Stimulated activated CD8-positive, alpha-beta memory T cell treated with anti-CD3 and anti-CD28 coated beads, Interleukin-7, amount 100 ng/mL, for 24 hours (primary cell): ENCODE measurements at places on chromosomes 16 and 17.

GRCh38 chr17:81488276-81488860, 24.2 kb downstream of the ACTG1 start:
- DNase-seq: no peak

DNA sequence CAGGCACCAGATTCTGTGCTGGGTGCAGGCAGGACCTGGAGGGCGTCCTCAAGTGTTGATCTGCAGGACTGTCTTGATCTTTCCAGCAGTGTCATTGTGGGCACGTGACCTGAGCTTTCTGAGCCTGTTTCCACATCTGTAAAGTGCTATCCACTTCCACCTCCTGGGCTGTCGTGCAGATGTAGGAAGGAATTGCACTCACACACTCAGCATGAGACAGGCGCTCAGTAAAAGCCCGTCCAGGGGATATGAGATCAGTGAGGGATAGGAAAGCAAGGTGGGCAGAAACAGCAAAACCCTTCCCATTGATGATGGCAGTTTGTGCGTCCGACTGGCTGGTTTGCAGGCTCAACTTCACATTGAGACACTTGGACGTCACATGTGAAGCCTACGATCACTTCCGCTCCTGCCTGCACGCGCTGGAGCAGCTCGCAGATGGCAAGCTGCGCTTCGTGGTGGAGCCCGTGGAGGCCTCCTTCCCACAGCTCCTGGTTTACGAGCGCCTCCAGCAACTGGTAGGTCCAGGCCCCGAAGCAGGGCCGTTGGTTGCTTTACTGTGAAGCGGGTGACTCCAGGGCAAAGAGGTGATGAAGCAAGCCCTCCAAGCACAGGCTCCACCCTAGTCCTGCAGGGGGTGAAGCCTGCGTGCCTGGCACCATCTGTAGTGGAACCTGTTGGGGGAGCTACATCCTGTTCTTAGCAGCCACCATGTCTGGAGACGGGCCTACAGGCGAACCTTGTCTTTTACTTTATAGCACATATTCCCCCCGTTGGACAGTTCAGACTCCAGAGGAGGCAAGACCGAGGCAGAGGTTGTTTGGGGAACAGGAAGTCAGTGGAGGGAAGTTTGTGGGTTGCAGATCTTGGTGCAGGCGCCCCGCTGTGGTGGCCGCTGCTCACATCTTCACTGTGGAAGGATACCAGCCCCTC, 23.0 kb downstream of the METTL22 start:
- DNase-seq: no peak

GRCh38 chr16:85167589-85168537, 55.6 kb upstream of the CIBAR2 start:
- no peak for DNase-seq

DNA sequence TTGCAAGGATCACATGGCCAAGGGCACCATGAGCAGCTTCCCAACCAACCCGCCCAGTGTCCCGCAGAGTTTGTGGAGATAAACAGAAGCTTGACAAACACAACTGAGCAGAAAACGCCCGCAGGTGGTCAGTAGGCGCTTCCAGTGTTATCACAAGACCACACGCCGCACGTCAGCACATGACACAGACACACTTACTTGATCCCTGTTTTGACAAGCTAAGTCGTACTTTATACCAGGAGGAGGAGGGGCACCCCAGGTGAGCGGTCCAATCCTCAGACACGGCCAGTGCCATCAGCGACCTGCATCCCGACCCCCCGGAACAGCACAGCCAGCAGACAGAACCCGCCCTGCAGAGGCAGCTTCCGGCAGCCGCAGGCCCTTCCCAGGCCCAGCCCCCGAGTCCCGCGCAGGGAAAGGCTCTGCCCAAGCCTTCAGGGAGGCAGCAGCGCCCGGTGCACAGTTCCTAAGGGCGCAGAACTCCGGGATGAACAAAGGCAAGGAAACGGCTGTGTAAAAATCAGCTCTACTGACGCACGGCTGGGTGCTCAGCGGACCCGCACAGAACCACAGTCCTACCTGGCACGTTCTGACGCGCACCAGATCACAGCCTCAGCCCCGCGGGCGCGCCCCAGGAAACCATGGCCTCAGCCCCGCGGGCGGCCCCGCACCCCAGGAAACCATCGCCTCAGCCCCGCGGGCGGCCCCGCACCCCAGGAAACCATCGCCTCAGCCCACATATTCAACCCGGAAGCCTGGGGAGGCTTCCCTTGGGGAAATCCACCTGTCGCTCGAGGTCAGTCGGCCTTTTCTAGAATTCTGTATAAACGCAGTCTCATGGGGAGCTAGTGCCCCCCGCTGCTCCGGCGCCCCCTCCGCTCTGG, 27.8 kb downstream of the AXIN1 start:
- no peak for DNase-seq

DNA sequence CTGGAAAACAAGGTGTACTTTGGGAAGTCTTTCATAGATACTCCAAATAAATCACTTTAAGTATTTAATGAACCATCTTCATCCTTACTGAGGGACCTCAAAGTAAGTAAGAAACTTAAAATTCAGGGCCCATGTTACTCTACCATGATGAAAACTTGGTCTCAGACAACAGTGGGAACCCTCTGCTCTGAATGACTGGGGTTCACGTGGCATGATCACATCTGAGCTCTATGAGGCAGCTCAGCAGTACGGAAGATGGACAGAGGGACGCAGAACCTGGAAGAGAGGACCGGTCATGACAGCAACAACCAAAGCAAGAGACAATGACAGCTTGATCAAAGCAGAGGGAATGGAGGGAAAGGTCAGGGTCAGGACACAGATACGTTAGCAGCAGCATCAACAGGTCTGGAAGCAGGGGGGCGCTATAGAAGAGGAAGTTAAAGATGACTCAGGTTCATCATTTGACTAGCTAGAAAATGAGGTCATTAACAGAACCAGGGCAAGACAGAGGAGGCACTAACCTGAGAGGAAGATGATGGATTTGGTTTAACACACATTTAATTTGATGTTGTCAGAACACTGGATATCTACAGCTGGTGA, 9.5 kb downstream of the XPO6 start:
- no peak for DNase-seq

DNA sequence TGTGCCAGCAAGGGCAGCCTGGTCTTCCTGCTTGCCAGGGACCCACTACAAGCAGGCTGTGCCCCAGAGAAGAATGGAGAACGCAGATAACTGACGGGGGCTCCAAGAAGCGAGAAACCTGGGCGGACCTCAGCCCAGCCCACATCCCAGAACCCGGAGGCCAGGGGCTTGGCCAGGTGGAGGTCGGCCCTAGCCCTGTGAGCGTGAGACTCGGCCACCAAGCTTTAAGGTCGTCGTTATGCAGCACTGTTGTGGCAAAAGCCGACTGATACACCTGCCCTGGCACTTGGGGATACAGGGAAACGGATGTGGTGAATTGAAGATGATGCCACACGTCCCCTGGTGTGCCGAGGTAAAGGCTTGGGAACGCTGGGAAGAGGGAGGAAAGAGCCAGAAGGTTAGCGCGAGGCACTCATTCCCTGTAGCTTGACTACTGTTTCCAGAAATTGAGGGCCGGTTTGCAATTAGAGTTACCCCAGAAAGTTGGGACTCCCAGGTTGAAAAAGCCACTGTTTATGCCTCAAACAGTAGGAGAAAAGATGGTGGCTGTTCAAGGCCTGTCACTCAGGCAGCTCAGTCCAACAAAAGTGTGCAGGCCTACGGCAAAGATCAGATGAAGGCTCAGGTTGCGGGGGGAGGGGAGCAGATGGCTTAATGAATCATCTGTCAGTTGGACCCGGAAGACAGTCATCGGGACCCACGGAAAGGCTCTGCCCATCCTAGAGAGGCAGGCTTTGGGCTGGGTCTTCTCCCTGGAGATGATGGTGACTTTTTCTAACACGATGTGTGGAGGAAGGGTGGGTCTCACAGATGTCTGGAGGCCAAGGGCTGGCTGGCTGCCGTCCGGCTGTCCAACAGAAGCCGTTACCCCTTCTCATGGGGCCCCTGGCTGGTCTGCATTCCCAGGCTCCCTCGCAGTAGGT, 45.6 kb upstream of the BAHCC1 start:
- DNase-seq: no peak

GRCh38 chr16:58020628-58021521, 4.7 kb upstream of the MMP15 start:
- peak; percentile 40 for DNase-seq

DNA sequence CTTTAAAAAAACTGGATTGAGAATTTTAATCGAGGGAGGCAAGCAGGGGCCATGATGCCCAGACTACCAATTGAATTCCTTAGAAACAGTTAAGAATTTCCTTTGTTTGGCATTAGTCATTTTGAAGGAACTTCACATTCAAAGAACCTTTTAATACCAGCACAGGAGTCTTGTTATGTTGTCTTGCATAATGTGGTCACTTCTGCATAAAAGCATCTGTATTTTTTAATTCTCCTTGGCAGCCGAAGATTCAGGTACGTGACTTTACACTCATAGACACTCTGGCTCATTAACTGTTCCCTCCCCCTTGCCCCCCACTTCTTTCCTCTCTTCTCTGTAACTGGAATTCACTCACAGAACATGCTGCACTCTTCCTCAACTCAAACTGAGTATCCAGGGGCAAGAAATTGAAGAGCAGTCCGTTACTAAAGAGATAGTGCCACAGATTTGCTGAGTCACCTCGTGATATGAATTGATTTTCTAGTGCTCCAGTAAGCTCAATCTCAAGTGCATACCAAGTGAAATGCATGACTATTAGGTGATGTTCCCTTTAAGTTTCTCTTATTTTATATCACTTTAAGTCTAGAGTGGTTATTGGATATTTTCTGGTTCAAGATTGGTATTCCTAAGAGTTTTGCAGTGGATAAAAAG, 572.2 kb upstream of the SOX9 start:
- no peak for DNase-seq

DNA sequence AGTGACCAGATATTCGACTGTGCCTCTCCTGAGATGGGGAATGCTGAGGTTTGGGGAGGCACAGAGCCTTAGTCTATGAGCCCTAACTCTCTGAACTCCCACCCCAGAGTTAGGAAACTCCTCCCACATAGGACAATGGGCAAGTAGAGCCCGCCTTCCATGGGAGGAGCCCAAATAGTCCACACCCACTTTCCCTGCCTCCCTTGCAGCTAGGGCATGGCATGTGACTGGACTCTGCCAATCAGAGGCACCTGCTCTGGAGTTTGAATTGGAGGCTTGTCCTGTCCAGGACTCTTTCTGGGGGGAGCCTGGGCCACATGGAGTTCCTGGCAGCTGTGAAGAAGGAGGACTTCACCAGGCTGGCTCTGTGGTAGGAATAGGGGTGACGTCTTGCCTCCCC, 48.4 kb downstream of the SOCS1 start:
- DNase-seq: no peak

DNA sequence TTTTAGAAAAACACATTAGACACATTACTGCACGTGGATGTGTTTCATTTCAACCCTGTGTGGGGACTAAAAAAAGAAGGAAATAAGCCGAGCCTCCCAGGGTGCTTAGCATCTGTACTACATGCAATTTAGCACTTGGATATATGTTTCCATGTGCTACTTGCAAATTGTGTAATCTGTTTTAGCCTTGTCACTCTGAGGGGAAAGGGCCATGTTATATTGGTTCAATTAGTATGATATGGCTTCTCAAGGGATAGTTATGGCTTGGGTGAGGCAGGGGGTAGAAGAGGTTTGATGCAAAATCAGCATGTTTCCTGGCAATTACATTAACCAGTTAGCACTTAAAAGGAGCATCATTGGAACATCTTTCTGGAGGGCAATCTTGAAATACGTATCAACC, 353.5 kb upstream of the GOT2 start:
- no peak for DNase-seq

GRCh38 chr16:21953541-21953902, 361 bp downstream of the UQCRC2 start:
- no peak for DNase-seq
